Activated naive CD8-positive, alpha-beta T cell treated with anti-CD3 and anti-CD28 coated beads, Interleukin-2, amount 10 ng/mL, durations not matched to agents 7 days and 5 days (primary cell): ENCODE measurements at places on chromosomes 5 and 9. TPM values are rescaled to one million over a fixed set of nuclear protein-coding genes. Genes with fewer than 3 reads are reported as not detected.

The GAS1 gene
- 0.68 TPM for total RNA-seq

The DMRT3 gene
- total RNA-seq: not detected

The SIT1 gene
- total RNA-seq: 195 TPM

The LRRC19 gene
- total RNA-seq: not detected

The SMIM15 gene
- total RNA-seq: 46.2 TPM

The SPINK4 gene
- total RNA-seq: not detected

The PGM5 gene
- not detected for total RNA-seq

- peaks cover 8% of the 10 kb centered on the region for H3K4me1 ChIP-seq
- no peaks in the 10 kb centered on the region for H3K27me3 ChIP-seq
- H3K27ac ChIP-seq: no peak overlapping the region
- no peaks in the 10 kb centered on the region for H3K36me3 ChIP-seq
Measured at GRCh38 chr5:73515232-73515631, 17.0 kb downstream of the BTF3 start.

GRCh38 chr9:132456241-132456640 lies 46.2 kb downstream of the CFAP77 start:
- no peak overlapping the region for H3K27ac ChIP-seq
- H3K36me3 ChIP-seq: no peaks in the 10 kb centered on the region
- no peak overlapping the region for H3K4me3 ChIP-seq
- no peak for DNase-seq

DNA sequence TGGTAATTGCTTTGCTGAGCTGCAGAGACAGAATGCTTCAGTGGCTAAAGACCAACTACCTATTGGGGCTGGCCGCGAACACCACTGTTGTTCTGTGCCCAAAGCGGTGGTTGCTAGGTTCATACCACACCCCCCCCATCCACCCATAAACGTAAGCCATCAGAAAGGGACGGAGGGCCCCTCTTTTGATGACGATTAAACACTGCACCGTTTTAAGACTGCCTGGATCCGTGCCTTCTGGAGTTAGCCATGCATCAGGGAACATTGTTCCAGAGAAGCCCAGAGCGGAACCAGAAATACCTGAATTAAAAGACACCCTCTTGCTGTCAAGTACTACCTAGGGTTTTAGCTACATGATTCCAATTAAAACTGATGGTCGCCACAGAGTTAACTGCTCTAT lies 369.1 kb upstream of the DAP start:
- H3K27ac ChIP-seq: no peak overlapping the region
- no peaks in the 10 kb centered on the region for H3K4me1 ChIP-seq
- no peak overlapping the region for H3K4me3 ChIP-seq
- no peaks in the 10 kb centered on the region for H3K36me3 ChIP-seq

DNA sequence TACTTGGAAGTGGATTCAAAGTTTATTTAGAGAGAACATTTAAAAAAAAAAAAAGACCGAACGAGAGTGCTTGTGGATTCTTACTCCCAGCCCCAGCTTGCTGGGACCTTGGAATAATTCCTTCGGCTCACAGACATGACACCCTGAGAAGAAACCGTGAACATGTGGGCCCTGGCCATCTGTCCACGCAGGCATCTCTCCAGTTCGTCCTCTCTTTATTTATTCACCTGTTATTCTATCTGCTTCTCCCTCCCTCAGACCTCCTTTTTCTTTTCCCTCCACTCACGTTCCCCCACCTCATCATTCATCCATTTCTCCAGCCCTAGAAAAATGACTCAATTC lies 93.7 kb upstream of the PHYKPL start:
- peaks cover 4% of the 10 kb centered on the region for H3K4me1 ChIP-seq
- no peak overlapping the region for H3K27ac ChIP-seq
- H3K4me3 ChIP-seq: no peak overlapping the region
- no peak for DNase-seq

DNA sequence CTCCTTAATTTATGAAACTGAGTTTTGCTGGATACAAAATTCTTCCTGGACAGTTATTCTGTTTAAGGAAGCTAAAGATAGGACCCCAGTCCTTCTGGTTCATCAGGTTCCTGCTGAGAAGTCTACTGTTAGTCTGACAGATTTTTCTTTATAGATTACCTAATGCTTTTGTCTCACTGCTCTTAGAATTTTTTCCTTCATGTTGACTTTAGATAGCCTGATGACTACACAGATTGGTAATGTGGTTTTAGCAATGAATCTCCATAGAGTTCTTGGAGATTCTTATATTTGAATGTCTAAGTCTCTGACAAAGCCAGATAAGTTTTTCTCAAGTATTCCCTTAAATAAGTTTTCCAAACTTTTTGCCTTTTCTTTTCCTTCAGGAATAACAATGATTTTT lies 419.7 kb downstream of the CDH10 start:
- H3K4me3 ChIP-seq: no peak overlapping the region
- H3K27me3 ChIP-seq: no peaks in the 10 kb centered on the region
- H3K4me1 ChIP-seq: no peaks in the 10 kb centered on the region
- no peak overlapping the region for H3K27ac ChIP-seq
- no peaks in the 10 kb centered on the region for H3K36me3 ChIP-seq

DNA sequence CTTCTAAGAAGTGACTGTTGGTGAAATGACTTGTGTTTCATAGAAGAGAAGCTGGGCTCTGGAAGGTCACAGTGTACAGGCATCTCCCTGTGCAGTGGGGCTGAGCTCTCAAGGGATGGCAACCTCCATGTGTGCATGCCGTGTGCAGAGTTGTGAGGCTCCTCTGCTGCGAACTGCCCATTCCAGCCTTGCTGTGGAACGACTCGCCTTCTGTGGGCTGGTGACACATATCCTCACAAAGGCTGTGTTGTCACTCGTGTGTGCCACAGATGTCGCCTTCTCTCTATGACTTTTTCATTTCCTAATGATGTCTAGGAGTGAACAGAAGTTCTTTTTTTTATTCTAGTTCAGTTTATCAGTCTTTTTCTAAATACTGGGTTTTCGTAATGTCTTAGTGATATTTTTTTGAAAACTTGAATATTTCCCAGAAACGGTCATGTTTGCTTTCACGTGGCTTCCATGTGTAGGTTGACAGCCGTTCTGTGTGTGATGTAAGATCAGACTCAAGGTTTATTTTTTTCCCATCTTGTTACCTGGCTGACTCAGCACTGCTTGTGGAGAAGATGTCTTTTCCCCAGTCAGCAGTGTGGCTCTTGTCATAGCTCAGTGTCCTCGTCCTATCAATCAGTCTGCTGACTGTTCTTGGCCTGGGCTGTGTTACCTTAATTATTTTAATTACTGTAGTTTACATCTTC lies 57.3 kb upstream of the CACNA1B start:
- no peak overlapping the region for H3K27ac ChIP-seq
- peaks cover 2% of the 10 kb centered on the region for H3K4me1 ChIP-seq
- peaks cover 74% of the 10 kb centered on the region for H3K36me3 ChIP-seq
- H3K4me3 ChIP-seq: no peak overlapping the region

DNA sequence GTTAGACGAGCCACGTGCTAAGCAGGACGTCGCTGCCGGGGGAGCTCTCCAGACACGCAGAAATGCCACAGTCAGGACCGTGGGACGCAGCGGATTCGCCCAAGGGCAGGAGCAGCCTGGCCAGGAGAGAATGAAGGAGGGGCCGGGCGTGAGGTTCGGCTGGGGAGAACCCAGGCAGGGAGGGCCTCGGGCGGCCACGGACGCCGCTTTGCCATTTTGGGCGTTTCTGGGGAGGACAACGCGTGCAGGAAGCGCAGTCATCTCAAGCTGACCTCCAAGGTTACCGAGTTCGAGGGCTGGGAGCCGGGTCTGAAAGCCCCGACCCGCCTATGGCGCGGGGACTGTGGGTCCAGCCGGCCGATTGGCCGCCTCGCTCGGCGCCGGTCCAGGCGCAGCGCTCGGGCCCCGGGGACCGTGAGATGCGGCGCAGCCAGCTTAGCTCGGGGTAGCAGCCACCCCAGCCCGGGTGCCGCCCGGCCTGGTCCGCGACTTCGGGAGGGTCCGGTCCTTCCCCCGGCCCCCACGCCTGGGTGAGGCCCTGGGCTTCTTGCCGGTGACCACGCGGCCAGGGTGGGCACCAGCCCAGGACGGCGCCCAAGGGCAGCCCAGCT lies 760 bp upstream of the MAN1B1 start:
- DNase-seq: peak; percentile 65

GRCh38 chr9:14530366-14530765 lies 162.9 kb downstream of the ZDHHC21 start:
- DNase-seq: no peak
- H3K36me3 ChIP-seq: no peaks in the 10 kb centered on the region
- no peaks in the 10 kb centered on the region for H3K4me1 ChIP-seq
- H3K4me3 ChIP-seq: no peak overlapping the region

DNA sequence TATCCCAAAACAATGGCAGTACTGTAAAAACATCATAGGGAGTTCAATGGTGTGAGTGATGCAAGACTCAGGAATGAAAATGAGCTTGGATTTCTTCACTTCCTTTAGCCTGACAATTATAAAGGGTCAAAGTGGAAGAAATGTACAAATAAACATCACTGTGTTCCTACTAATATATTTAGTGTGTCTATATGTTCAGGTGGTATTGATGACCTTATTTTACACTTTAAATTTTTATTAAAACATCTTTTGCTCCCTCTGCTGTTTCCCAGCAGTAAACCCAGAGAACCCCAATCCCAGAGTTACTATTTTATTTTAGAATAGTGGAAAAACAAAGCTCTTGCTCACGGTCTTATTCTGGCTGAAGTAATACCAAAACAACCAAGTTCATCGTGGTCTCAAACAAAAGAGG lies 2.0 kb downstream of the LOX start:
- peaks cover 49% of the 10 kb centered on the region for H3K27me3 ChIP-seq
- H3K4me1 ChIP-seq: peaks cover 14% of the 10 kb centered on the region
- no peak overlapping the region for H3K4me3 ChIP-seq
- H3K36me3 ChIP-seq: no peaks in the 10 kb centered on the region

DNA sequence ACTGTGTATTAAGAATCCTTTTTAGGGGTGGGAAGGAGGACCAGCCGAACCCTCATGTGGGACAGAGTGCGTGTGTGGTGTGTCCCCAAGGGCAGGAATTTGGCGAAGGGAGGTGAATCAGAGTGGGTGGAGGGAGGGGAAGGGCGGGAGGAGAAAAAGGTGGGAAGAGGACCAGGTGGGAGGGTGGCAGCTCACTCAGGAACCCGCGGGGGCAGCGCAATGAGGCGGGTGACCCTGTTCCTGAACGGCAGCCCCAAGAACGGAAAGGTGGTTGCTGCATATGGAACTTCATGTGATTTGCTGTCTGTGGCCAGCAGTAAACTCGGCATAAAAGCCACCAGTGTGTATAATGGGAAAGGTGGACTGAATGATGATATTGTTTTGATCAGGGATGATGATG lies 8.8 kb upstream of the POLR1E start:
- no peak overlapping the region for H3K27ac ChIP-seq
- peaks cover 43% of the 10 kb centered on the region for H3K27me3 ChIP-seq
- H3K4me1 ChIP-seq: peaks cover 9% of the 10 kb centered on the region
- H3K36me3 ChIP-seq: no peaks in the 10 kb centered on the region

- DNase-seq: no peak
- no peaks in the 10 kb centered on the region for H3K36me3 ChIP-seq
- H3K27me3 ChIP-seq: no peaks in the 10 kb centered on the region
- no peak overlapping the region for H3K4me3 ChIP-seq
- no peak overlapping the region for H3K27ac ChIP-seq
Measured at GRCh38 chr9:79240774-79241173, 331.0 kb upstream of the TLE4 start.
